ENCODE measurements at places on chromosomes 7 and 10.

- DNase-seq = no peak
Observed at GRCh38 chr10:128867819-128868218, 599.2 kb upstream of the MGMT start.

GRCh38 chr7:25694699-25695098 is 457.3 kb upstream of the NFE2L3 start:
- DNase-seq = no peak

- no peak for DNase-seq
Observed at GRCh38 chr7:151690606-151691005, 170.9 kb upstream of the RHEB start.

- no peak for DNase-seq
Observed at GRCh38 chr7:26549281-26549944, 257.8 kb downstream of the SNX10 start.

GRCh38 chr7:120586571-120586970 is 271.4 kb downstream of the TSPAN12 start:
- DNase-seq = no peak

DNA sequence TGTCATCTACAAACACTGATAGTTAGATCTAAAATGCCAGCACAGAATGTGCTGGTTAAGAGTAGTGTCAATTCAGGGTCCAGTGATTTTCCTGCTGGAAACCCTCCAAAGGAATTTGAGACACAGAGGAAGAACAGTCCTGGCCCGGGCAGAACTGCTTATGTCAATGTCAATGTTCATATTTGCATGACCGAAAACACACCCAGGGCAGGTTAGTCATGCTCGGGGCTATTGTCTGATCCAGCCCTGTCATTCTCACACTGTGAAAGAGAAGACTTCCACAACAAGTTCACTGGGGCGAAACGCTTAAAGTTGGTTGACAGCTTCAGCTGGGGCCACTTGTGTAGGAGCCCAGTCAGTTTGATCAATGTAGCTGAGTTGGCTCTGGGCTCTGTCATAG is 139.3 kb downstream of the C1GALT1 start:
- no peak for DNase-seq

DNA sequence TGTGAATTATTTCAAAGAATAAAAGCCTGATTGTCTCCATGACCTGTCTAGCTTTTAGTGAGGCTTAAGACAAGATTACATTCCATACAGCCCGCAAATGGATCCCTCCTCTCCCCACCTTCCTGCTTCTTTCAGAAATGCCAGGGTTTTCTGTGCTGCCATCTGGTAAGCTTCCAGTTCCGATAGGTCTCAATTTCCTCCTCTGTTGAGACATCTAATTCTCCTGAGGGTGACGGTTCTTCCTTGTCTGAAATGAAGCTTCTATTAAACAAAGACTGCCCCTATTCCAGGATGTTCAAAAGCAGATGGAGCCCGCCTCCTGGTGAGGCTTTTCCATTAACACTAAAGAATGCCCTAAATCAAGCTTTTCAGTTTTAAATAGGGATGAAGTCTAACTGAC is 295.6 kb downstream of the PTPRN2 start:
- no peak for DNase-seq

DNA sequence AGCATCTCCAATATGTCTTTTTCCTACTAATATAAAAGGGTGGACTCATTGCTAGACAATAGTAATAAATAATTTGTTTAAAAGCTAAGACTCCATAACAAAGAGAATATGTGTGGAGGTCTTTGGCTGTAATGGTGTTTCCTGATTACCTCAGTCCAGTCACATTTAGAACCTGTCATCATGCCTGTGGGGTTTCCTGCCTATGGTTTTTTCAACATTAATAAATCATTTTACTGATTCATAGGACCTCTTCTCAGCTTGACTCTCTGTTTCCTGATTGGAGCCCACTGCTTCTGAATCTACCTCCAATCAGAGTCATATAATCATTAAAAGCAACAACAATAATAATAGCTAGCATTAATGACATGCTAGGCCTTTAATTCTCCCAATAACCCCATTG is 52.4 kb upstream of the GNAI1 start:
- no peak for DNase-seq

DNA sequence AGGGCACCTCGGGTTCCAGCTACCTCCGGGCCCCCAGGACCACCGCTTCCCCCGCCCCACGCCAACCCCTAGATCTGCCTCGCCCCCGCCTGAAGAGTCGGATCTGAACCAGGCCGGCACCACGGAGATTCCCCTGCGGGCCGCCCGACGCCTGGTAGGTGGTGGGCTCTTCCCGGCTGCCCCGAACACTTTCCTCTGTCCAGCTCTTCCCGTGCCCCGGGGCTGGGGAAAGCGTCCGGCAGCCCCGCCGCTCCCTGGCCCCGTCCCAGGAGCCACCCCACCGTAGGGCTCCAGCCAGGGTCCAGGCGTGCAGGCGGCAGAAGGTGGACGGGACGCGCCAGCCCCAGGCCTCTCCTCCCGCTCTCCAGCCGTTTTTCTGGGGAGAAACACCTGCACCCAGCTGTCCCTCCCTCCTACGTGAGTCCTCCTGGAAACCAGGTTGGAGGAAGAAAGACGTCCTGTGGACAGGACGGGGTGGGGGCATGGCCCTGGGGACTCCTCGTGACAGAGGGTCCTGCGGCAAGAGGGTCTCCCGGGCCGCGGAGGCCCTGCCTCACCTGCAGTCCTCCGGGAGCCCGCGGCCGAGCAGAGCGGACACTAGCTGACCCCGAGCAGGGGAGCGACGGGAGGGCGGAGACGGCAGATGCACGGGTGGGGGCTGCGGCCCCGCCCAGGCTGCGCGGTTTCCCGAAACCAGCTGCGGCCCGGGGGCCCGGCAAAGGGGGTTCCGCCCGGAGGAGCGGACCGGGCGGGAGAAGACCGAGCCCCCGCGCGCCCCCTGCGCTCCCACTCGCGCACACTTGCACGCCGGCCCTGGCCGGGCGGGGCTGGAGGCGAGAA is at the start of gene TMEM176B:
TSS of gene TMEM176B (minus strand) at position 624 of the 840 bp plus-strand sequence. CDS start 3,795 bp downstream, outside the sequence.
- DNase-seq = no peak

- peak; percentile 27 for DNase-seq
Observed at GRCh38 chr7:151244196-151244840, 4.2 kb downstream of the SMARCD3 start.

DNA sequence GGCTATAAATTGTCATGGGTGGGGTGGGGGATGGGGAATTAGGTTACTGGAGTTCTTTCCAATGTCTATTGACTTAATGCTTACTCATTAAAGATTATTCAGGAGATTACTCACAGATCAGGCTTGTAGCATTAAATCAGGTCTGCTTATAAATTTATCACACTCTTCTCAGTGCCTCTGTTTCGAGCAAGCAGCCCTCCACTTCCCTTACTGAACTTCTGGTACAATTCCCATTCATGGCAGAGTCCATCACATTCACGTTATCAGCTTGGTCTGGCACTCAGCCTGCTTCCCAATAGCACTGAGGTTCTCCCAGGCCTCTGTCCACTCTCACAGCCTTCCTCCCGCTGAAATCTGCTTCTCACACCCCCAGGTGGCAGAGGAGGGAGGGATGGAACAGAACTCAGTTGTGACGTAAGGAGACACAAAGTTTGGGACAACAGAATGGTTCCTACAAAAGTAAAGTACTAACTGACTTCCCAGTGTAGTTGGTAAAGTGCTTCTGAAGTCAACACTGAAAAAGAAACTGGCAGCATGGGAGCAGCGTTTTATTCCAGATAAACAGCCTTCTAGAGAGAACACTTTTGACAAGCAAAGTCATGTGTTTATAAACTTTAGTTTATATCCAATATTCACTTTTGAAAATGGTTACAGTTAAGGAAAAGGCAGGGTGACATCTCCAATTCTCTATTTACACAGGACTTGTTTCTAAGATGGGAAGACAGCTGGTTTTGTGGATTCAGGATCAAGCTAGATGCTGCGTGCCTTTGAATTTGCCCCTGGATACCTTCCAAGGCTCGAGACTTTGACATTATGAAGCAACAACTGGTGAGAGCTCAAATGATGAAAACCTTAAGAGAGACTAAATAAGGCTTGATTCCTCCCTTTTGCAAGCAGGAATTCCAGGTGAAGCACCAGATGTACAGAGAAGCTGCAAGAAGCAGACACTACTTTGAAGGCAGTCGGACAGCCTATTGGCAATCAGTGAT is 81.4 kb downstream of the ATXN7L1 start:
- no peak for DNase-seq

GRCh38 chr10:94521276-94522250 is 24.0 kb upstream of the HELLS start:
- DNase-seq = no peak

- DNase-seq = no peak
Observed at GRCh38 chr7:128781851-128782250, 6.3 kb upstream of the OPN1SW start.

- no peak for DNase-seq
Observed at GRCh38 chr10:34580643-34581042, 234.5 kb downstream of the PARD3 start.

- no peak for DNase-seq
Observed at GRCh38 chr10:70057306-70057705, 4.7 kb downstream of the MACROH2A2 start.

- DNase-seq = no peak
Observed at GRCh38 chr7:116986611-116987565, 33.6 kb downstream of the ST7 start.

DNA sequence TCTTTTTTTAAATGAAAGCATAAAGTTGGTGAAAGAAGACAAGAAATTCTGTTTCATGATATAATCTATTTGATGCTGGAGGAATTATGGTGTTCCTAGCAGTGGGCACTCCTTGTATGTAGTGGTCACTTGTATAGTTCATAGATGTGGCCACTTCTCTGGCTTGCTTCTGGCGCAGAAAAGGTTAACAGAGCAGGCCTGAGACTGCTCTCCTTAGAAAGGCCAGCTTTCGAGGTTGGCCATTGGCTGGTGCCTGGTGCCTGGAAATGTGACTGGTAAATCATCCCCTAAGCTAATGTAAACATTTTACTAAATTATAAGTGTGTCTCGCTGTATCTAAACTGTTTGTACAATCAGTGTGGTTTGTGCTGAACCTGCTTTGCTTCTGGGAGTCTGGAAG is 276.1 kb downstream of the PHTF2 start:
- no peak for DNase-seq
